ENCODE measurements at places on chromosomes 4 and X. TPM values are rescaled to one million over a fixed set of nuclear protein-coding genes. Genes with fewer than 3 reads are reported as not detected.

SH3RF1 gene
- total RNA-seq = 7.2 TPM

UCHL1 gene
- 938 TPM for total RNA-seq

HSFX2 gene
- 0.18 TPM for total RNA-seq

CD38 gene
- 13.0 TPM for total RNA-seq

MAGEA10 gene
- not detected for total RNA-seq

XAGE2 gene
- not detected for total RNA-seq

KIAA1210 gene
- total RNA-seq = 0.03 TPM

RNF128 gene
- total RNA-seq = 0.06 TPM

TMPRSS11D gene
- total RNA-seq = not detected

CXXC4 gene
- total RNA-seq = 0.05 TPM

GPR119 gene
- total RNA-seq = not detected

Measured in A549 treated with AZD2906 at 1 μM for 4 hours (cell line).